Activated T-helper 1 cell treated with Interleukin-2 at 50 U/mL for 16 hours (primary cell): ENCODE measurements at places on chromosomes 6 and 20.

DNA sequence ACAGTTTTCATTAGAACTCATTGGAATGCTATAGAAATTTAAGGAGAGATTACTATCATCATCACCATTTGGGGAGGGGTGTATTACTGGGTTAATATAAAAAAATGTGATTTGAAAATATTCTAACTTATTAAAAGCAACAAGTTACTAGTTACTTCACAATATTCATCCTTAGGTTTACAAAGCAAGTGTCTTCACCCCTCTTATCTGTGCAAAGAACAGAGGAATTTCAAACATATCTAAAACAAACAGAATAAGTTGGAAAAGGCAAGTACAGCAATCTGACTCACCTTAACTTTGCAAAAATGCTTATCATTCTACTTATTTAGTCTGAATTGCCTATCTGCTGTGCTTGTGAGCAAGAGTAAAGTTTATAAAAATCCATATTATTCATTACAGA, 32.9 kb downstream of the DCBLD1 start:
- no peak for DNase-seq

GRCh38 chr6:131966443-131966842, 15.3 kb upstream of the CCN2 start:
- no peak for DNase-seq

DNA sequence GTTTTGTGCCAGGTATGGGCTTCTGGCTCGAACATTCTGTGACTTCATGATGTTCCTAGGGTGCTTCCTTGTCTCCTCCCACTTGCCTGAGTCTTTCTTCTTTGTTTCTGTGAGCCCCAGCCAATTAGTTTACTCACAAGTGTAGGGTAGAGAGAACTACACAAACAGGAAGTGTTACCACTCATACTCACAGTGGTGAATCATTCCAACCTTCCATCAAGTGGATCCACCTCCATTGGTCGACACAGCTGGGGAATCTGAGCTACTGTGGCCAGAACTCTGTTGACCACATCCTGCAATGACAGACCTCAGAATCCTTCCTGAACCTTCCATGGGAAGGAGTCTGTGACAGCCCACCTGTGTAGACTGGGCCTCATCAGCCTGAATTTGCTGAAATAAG, 76.8 kb downstream of the UNC5CL start:
- no peak for DNase-seq

DNA sequence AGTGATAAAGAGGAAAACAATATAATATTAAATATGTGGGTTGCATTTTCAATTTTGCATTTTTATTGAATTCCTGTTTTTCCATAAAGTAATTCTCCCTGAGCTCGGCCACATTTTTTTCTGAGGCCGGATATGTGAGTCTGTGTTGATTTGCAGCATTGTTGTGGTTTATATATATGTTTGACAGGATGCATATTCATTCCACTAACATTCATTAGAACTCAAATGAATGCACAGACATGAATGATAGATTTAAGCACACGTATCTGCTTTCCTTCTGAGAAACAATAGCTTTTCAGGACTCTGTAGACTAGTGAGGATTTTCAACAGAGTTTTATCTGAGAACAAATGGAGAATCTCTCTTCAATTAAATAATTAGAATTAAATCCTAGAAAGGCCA, 10.6 kb upstream of the EXOC2 start:
- DNase-seq: no peak

DNA sequence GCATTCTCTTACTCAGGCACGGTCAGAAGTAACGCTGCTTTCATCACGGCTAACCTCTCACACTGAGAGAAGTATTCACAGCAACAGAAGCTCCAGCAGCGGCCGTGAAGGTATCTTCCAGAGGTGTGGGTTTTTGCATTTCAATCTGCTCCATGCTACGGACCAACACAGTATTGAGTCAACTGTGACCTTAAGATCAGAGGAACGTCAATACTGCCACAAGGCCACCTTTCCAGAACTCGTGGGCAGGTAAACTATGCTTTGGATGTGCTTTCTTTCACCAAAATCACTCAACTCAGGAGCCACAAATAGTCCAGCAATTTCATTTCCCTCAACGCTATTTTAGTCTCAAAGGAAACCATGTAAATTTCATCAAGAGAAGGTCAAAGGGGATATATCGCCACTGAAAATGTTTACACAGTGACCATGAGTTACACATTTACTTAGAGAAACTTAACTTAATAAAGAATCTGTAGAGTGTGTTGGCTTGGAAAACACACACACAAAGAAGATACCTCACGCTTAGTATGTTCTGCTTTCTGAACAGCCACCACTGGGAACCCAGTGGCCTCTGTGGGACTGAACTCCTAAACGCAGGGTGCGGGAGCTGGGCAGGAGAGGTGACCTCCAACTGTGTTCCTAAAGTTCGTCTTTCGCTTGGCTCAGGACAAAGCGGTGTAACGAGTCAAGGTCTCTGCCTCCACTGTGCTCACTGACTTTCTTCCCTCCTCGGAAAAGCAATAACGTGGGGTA, 27.9 kb downstream of the TXNDC5 start:
- DNase-seq: no peak

DNA sequence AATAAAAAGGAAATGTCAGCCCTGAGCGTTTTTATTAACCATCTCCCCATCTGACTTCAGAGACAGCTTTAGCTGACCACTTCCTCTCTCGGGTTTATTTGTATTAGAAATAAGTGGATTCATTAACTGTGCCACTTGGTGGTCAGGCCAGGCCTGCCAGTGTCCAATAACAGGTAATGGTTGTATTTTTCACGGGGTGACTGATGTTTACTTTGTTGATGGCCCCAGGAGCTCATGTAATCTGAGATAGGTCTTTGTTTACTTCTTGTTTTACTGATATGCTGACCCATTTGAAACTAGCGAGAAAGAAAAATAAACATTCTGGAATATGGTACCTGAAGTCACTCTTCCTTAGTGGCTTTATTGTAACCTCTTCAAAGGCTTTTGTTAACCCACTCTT, 504.3 kb upstream of the SLC35B3 start:
- no peak for DNase-seq

DNA sequence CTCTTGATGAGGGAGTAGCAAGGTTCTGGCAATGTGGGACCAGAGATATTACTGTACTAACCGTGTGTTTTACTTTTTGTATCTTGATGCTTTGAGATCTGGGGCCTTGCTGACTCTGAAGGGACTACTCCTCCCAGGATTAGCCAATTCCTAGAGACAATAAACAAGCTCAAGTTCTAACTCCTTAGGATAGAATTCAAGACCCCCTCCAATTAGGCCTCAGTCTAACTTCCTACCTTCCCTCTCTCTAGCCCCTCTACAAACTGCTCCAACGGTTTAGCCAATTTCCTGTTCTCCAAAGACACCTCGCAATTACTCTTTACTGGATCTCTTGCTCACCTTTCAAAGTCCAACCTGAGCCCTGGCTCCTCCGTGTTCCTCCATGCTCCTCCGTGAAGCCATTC, 158.7 kb upstream of the JARID2 start:
- no peak for DNase-seq

DNA sequence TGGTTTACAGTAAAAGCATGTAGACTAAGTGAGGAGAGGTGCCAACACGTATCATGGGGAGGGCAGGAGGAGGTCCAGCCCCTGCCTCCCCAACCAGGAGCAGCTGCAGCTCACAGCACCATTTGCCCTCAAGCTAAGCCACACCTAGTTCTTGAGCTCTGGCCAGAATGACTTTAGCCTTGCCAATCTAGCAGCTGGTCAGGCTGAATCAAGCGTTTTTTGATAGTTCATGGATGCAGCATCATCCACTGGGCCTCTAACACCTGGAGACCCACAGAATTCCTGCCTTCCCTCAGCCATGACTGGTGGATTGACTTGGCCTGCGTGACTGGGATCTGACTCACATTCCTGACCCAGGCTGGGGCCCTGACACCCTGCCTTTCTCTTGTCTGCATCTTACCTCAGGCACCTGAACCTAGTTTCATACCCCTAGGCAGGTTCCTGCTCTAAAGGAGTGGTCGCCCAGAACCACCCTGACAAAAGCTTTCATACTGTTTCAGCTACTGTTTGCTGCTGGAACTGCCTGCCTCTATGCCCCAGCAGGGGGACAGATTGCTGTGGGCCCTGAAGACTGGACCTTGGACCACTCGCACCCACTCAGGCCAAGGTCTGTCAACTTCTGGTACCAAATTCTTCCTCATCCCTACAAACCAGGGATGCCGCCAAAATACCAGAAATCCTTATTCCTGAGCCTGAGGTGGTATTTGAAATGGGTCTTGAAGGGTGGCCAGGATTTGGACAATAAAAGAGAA, 122.3 kb downstream of the QRSL1 start:
- DNase-seq: no peak

GRCh38 chr20:38116409-38117165, 48.5 kb downstream of the TGM2 start:
- DNase-seq: no peak

DNA sequence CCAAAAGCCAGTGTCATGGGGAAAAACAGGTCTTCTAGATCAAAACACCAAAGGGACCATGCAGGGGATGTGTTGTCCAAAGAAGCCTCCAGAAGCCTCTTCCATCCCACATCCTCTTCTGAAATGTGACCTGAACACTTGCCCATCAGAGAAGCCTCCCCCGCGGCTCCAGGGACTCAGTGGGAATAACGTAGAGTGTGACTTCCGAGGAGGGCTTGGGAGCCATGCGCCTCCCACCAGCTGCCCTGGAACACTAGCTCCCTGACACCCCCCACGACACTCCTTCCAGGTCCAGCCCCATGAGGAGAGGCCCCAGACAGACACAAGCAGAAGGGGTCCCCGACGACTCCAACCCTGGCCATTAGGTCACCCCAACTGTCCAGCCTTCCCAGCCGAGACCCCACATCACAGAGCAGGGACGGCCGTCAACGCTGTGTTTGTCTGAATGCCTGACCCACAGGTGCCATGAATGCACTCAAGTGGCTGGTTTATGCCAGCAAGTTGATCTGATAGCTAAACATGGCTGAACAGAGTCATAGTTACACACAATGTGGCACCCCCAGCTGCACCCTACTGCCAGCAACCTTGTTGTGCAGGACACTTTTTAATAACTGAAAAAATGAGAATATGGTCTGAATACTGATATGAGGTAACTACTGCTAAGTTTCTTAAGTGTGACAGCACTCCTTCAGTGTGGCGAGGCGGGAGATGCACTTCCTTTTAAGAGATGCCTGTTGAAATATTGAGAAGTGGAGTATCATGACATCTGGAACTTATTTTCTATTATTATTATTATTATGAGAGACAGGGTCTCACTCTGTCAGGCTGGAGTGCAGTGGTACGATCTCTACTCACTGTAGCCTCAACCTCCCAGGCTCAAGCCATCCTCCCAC, 58.0 kb downstream of the GINS1 start:
- DNase-seq: no peak

DNA sequence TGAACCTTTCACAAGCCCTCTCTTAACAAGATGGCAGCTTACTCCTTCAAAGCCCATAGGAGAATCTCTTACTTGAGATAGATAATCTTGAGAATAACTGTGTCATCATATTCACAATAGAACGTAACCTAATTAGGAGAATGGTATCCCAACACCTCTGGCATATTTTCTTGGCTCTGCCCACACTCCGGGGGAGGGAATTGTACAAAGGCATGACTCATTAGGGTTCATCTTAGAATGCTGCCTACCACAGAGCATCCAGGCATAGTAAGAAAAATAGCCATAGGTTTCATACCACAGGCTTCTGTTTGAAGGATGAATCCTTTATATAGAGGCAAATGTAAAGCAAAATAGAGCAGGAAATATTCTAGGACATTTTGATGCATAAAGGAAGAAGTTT, 1100.6 kb upstream of the CITED2 start:
- DNase-seq: no peak
